ENCODE measurements at places on chromosomes 6 and 20.

DNA sequence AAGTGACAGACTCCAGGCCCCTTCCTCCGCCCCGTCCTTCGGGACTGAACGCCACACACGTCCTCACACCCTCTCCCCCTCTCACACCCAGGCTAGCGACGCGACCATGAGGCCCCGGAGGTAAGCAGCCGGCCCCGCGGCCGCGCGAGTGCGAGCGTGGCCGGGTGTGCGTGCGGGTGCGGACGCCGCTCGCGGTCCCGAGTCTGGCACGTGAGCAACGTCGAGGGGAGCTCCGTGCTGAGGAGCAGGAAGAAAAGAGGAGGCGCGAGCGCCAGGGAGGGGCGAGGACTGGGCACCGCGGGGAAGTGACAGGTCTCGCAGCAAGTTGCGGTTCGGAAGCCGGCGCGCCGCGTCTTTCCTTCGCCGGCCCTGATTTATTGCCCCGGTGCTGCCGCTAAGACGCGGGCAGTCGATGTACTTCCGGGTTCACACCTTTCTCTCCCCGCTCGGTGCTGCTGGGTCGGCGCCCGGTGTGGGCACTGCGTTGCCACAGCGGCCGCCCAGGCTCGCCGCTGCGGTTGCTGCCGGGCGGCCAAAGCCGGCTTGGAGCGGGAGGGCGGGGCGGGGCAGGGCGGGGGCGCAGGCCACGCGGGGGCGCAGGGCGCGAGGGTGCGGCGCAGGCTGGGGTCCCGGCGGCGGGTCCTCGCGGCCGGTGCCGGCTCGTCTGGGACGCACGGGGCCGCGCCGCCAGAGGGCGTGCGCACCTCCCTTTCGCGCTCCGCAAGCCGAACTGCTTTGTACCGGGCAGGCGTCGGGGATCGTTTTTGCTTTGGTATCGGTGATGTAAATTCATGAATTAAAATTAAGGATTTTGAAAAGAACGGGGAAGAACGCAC, 15.8 kb upstream of the LIN28B start:
- peak; percentile 43 for DNase-seq

- DNase-seq: no peak
Observed at GRCh38 chr20:1424336-1424735, 31.5 kb upstream of the FKBP1A start.

DNA sequence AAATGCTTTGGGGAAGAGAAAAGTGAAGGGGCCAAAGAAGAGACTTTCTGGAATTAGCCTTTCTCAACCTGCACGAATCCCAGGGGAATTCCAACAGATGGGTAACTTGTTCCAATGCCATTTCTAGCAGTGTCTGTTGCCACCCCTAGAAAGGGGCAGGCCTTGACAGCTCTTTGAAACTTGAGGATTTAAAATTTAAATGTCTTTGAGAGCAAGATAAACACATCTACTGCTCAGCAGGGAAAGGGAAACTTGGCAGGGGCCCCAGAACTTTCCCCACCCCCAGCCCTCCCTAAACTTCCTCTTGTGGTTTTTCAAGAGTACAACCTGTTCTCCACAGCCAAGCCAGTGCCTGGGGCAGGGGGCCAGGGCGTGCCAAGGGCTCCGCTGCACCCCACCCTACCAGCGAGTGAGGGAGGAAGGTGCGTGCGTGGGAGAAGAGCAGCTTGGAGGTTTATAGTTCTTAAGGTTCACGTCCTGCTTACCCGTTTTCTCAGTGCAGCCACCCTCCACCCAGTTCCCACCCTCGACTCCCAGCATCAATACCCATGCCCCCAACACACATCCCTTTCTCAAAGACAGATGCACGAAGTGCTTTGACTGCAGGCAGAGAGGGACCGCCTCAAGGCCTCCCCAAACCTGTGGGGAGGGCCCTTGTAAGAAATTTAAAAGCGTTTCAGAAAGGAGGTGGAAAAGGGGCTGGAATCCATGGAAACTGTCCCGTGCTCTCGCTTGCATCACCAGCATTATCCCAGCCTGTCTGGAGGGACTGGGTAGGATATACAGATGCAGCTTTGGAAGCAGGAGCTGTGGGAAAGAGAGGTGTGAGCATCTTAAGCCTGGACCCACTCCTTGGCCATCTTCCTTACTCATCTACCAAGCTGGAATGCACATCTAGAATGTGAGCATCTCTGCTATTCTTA, 4.5 kb upstream of the TAF8 start:
- peak; percentile 92 for DNase-seq

DNA sequence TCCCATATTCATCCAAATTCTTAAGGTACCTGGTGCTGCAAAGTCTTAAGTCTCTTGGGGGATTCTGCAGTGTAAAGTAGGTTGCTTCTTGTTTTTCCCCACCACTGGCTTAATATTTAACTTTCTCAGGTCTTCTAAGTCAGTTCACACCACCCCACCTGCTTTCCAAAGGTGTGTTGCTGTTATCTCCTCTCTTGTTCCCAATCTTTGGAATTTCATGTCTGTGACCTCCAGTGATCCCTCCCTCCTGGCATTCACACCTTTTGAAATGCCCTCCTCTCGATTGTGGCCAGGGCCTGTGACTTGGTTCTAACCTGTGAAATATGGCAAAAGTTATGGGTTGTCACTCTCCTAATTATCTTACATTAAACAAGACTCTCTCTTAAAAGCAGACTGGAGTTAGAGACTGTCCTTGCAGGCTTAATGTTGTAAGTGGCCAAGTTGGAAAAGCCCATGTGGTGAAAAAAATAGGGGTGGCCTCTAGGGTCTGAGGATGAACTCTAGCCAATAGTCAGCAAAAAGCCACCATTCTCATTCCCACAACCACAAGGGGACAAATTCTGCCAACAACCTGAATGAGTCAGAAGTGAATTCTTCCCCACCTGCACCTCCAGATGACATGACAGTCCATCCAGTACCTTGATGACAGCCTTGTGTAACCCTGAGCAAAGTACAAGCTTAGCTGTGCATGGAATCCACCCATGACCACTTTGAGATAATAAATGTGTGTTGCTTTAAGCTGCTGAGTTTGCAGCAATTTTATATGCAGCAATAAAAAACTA, 45.1 kb downstream of the ADGRF1 start:
- DNase-seq: no peak

GRCh38 chr6:169190144-169190584, 63.5 kb downstream of the THBS2 start:
- DNase-seq: peak; percentile 86

- no peak for DNase-seq
Observed at GRCh38 chr6:141491684-141492083, 641.0 kb upstream of the GJE1 start.

- peak; percentile 50 for DNase-seq
Observed at GRCh38 chr20:62355516-62355877, 11.6 kb downstream of the LAMA5 start.

- no peak for DNase-seq
Observed at GRCh38 chr6:5786321-5786968, 220.3 kb downstream of the NRN1 start.

- DNase-seq: no peak
Observed at GRCh38 chr6:9332241-9332780, 897.0 kb upstream of the SLC35B3 start.

DNA sequence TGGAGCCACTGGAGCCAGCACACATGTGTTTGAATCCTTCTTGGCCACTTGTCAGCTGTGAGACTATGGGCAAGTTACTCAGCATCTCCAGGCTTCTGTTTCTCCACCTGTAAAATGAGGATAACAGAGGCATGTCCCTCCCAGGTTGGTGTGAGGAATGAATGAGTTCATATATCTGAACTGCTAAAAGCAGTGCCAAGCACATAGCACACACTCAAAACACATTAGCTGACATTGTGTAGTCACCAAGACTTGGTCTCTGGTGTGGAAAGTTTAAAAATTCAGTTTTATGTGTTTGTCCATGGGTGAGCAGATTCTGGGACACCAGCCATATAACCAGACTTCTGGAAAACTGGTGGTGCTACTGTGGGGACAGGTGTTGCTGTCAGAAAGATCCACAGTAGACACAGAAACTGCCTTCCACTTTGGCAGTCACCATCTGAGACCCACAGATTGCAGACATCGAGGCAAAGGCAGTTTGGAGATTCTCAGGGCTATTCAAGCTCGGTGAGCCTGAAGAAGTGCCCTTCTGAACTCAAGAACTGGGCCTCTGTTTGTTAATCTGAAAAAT, 115.8 kb downstream of the MRPL14 start:
- DNase-seq: no peak

DNA sequence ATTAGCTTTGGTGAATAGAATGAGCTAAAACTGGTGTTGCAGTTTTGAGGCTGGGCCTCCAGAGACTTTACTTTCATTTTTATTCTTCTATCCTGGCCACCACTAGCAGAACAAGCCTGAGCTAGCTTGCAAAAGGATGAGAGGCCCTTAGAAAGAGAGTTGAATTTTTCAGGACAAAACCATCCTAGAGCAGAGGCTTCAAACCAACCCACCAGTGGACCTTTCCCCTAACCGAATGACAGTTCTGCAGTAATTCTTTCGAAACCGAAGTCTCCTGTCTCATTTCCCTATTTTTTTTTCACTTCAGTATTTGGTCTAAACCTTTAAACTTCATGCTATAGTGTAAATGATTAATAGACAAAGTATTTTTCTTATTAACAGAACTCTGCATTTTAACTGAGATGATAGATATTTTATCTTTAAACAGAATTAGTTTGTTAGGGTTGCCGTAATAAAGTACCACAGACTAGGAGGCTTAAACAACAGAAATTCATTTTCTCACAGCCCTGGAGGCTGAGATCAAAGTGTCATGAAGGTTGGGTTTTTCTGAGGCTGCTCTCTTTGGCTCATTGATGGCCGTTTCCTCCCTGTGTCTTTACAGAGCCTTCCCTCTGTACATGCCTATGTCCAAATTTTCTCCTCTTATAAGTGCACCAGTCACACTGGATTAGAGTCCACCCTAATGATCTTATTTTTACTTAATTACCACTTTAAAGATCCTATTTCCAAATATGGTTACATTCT, 80.6 kb upstream of the PAK5 start:
- no peak for DNase-seq

DNA sequence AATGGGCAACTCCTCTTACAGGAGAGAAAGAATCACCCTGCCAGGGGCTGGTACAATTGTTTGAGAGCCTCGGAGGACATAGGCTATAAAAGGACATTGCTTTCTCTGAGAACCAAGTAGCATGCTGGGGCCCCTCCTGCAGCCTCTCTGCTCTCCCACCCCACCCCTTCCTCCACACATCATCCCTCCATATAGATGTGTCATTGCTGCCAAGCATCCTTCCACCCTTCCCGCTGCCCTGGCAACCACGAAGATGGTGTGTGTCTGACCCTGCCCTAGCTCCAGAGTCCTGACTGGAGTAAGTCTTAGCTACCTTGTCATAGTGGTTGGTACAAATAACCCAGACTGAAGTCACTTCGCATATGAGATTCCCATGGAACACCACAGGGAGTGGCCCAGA, 129.7 kb downstream of the SNX5 start:
- DNase-seq: no peak

GRCh38 chr20:2742934-2743559, 50.5 kb downstream of the EBF4 start:
- peak; percentile 64 for DNase-seq

Data from cardiac fibroblast (primary cell).